ENCODE measurements at places on chromosomes 3 and 15.

GRCh38 chr3:179027326-179027900 is 44.2 kb downstream of the ZMAT3 start:
- DNase-seq, result peak; percentile 50

DNA sequence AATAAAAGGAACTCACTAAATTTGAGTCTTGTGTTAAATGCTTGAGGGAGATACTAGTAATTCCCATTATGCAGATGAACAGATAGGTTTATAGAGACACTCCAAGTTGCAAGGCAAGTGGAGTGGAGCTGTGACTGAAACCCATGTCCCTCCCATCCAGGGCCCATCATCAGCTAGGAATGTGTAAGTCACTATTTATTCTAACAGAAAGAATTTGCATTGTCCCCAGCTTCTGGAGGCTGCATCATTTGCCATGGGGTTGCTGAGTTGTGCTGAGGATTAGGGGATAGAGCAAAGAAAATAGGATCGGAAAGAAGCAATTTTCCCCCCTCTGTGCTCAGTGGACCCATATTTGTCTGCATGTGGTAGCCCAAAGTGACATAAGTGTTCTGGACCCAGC is 197.4 kb upstream of the RGMA start:
- no peak for DNase-seq

DNA sequence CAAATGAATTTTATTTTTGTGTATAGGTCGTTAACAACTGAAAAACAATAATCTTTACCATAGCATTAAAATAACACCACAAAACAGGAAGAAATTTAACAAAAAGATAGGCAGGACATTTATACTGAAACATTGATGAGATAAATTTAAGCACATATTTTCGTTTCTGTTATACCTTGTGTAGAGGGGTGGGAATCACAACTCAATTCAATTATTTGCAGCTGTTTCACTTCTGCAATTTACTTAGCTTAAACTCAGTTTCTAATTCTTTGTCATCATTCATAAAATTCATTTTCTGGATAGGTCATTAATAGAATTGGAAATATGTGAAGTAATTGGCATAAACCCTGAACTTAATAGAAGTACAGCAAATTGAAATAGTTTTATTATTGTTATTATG is 42.3 kb downstream of the TP63 start:
- DNase-seq, result no peak

DNA sequence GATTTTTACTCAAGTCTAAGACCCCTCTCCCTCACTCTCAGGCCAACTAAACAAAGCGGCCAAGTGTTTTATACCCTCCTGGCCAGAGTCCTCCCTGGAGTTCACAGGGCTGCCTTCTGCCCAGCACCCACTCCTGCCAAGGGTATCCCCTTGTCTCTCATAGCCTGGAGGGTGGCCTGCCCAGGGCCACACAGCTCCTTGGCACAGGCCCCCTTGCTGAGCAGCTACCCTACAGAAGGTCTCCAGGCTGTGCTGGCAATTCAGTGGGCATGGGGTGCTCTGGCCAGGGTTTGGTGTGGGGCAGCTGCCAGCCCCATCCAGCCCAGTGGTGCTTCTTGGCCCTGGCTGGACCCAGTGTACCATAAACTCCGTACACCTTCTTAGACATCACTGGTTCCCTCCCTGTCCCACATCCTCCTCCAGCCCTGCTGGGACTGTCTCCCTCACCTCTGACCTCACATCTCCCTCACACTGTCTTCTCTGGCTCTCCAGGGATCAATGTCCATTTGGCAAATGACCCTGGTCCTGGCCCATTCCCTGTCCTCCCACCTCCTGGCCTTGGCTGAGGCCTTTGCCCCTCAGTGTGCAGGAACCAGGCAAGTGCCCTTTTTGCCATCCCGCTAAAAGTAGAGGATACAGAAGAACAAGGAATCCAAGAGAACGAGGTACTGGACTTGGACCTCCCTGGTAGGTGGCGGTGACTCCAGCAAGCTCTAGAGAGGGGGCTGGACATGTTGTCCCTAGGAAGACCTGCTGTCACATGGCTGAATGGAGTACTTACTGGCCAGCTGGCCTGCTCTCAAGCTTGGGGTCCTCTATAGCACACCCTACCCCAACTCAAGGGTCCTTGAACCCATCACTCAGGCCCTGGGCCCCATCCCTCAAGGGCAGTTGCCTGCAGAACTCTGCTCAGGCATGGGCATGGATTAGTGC is 50.0 kb upstream of the TRPM1 start:
- no peak for DNase-seq

- DNase-seq, result no peak
These were observed 48.2 kb downstream of the ITGB5 start for GRCh38 chr3:124838963-124839362.

DNA sequence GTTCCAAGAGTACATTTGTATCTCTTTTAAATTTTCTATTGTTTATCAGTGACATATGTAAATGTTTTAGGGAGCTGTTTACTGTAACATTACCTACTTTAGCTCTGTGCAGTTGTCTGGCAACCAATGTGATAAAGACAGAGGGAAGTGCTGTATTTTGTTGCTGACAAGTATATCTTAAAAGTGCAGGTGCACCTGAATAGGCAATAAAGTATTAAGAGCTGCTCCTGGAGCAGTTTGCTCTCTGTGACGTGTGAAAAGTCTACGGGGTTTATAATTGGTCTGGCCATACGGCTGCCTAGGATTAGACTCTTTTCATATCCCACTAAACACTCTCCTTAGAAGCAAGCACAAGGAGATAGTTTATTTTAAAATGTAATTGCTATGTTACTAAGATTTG is 178.3 kb downstream of the IGF1R start:
- DNase-seq, result no peak

- DNase-seq, result no peak
These were observed 476.6 kb downstream of the FHIT start for GRCh38 chr3:60774617-60775016.

DNA sequence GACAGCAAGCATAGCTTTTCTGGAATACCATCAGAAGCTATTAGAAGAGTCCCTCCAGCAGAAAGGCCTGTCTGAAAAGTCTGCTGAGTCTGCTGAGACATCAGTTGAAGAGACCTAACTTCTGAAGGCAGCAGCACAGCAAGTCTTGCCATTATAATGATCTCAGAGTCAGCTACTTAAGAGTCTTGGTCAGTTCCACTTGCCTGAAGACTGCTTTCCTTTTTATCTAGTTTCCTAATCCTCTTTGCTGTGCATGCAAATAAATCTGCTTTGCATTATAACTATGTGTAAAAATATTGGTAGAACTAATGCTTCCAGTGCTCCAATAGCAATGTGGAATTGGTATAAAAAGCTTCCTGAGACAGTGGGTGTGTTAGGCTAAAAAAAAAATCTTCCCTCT is 34.9 kb upstream of the CPOX start:
- no peak for DNase-seq

DNA sequence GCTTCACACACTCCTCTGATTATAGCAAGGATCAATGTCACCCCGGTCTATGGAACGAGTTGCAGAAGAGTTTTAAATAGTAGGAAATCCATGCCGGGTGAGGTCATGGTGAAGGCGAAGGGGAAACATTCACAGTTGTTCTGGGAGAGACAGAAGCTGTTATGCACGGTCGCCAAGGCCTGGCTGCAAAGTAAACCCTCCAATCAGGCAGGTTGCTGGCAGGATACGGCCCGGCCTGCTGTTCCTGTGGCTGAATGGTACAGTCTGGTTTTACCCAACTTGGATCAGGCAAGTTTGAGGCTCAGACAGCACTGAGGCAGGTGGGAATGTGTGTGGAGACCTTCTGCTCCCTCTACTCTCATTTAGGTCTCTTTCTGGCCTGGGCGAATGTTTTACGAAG is 45.3 kb upstream of the ATP2B2 start:
- DNase-seq, result no peak

GRCh38 chr3:152225201-152225600 is 43.5 kb upstream of the MBNL1 start:
- no peak for DNase-seq

- no peak for DNase-seq
These were observed 61.2 kb upstream of the FURIN start for GRCh38 chr15:90807074-90807785.

DNA sequence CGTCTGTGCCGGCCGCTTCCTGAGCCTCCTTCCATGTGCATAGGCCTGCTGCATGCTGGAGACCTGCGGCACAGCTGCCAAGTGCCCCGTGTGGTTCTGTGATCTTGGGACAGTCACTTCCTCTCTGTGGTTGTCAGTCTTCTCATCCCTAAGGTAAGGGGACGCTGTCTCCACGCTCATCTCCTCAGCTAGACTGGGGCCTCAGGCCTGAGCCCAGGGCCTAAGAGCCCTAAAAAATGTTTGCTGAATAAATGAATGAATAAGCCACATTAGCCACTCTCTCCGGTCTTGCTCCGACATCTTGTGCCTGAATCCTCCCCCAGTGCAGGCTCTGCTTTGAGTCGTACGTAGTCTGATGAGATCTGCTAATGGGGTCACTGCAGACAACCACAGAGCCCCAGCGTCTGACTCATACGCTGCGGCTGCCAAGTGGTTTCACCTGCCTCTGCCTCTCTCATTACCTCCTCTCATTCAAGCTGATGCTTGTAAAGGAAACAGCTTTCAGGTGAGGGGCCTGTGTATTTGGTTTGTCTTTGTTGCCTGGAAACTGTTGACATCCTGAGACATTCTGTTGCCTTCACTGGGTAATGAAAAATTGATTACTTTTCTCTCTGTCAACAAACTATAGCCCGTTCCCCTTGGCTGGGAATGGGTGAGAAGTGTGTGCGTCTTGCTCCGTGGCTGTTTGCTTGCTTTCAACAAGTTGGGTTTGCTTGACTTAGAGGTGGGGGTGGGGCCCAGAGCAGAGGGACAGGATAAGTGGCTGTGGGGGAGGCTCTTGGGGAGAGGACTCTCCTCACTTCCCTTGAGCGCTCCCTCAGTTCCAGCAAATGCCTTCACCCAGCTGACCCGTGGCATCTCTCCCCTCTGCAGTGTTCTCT is 15.9 kb downstream of the RPLP1 start:
- peak; percentile 95 for DNase-seq

- DNase-seq, result no peak
These were observed 5.1 kb downstream of the PDCD10 start for GRCh38 chr3:167729591-167729990.

GRCh38 chr3:42099020-42099765 is 8.0 kb downstream of the TRAK1 start:
- no peak for DNase-seq

Measured in natural killer cell (primary cell).